ENCODE measurements at places on chromosomes 4 and X.
A peak's percentile ranks its signal among the peaks of the same experiment; 100 is the strongest.

- no peak for DNase-seq
These were observed 48.9 kb downstream of the RGS12 start for GRCh38 chr4:3341760-3342159.

DNA sequence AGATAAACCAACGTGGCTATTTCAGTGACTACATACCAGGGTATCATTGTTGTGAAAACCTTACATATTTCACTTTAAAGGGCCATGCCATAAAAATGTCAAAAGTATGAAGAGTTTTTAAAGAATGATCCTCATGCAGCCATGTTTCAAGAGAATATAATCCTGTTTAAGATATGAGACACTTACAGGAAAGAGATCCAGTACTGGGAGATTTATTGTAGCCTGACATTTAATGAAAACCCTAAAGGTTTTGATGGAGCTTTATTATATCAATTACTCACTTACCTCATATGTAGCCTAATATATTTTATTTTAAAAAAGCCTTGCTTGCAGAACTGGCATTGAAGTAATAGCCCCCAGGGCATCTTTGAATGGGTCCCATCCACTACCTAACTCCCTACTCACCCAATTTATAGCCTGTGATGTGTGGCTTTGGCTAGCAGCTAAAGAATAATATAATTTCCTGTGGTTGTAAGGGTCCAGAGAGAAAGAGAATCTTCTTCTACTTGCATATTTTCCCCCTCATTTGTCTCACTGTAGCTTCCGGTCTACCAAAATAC, 7.7 kb upstream of the GABRG1 start:
- no peak for DNase-seq

DNA sequence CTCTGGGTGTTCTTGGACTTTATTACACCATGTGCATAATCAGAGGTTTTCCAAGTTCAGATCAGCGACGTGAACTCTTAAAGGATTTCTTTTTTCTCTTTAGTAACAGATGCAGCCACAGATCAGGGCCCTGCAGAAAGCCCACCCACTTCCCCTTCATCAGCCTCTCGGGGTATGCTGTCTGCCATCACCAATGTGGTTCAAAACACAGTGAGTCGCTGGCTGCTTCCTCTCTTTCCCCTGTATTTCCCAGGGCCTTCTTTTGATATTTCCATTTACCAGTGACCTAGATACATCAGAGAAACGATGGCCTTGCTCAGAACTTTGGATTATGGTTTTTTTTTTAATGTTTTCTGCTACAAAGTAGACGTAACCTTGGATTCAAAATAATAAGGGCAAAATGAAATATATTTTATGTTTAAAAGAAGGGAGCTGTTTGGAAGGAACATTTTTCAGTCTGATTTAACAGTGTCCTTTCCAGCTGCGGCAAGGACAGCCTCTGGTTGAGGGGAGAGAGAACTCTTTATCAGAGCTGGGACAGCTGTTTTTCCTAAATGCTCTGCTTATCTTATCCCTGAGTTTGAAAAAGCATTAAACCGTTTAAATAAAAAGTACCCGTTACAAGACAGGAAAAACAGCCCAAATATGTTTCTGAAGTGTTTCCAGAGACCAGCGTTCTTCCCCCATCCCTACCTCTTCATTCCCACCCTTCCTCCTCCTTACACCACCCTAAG, 38.2 kb downstream of the FAM114A1 start:
- DNase-seq, result no peak

DNA sequence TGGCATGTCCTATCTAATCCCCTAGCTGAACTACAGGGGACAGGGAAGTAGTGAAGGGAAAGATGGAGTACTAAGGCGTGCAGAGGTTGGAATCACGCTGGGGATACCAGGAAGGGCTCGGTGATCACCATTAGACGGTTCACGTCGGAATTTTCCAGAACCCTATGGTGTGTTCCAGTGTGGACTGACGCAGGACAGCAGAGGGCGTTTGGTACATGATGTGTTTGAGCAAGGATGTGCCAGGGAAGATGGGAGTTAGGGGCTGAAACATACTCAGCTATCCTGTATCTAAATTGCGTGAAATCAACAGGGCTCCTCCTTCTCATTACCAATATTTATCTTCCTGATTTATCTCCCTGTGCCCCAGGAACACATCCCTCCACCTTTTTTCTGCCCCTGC, 33.7 kb downstream of the PRPS2 start:
- no peak for DNase-seq

DNA sequence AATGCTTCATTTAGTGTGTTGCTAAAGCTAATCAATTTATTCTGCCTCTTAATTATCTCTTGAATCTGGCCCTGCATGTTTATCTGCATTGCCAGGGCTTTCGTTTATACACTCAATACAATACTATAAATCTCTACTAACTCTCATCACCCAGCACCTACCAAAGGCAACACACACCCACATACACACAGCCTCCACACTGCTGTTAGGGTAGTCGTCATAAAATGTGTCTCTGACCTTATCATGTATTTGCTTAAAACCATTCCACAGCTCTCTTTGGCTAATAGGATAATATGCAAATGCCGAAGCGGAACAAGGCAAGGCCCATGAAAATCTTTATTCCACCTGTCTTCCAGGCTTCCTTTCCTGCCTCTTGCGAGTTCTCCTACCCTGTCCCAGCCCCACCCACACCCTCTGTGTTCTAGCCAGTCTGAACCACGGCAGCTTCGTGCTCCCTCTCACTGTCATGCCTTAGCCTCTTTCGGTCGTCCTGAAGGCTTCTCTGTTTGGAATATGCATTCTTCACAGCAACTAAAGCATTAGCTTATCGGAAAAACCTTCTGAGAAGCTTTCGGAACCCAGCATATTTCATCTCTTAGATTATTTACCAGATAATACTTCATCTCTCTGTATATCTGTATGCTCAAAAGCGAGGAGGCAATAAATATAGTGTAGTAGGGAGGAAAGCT, 333.5 kb downstream of the TENM3 start:
- no peak for DNase-seq

DNA sequence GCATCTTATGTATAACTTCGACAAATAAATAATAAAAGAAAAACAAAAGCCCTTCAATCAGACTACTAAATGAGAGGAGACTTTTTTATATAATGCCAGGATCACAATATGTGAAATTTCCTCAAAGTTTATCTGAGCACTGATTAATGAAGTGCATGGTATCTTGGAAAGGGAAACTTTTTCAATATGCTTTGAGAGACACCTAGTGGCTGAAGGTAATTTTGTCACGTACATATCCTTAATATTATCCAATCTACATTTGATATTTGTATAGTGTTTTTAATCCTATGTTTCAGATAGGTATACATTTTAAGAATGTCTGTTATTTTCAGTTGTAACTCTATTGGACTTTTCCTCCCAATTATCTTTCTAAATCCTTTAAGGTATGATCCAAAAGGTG, 146.8 kb downstream of the KLHL4 start:
- DNase-seq, result no peak

DNA sequence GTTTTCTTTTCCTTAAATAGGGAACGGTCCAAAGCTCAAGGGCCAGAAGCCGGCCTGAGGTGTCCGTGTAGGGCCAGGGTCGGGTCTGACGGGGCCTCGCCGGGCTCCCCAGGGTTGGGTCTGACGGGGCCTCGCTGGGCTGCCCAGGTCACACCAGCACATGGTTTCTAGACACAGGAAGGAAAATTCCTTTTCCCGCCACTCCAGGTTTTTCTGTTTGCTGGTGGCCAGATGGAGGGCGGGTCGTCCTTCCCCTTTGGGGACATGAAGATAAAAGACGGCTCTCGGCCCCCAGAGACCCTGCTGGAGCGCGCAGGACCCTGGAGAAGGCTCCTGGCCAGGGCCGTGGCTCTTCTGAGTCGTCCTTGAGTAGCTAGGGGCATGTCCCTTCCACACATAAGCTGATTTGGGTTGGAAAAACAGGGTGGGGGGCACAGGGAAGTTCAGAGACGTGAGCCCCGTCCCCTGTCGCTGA, 35.1 kb downstream of the PIGG start:
- no peak for DNase-seq

DNA sequence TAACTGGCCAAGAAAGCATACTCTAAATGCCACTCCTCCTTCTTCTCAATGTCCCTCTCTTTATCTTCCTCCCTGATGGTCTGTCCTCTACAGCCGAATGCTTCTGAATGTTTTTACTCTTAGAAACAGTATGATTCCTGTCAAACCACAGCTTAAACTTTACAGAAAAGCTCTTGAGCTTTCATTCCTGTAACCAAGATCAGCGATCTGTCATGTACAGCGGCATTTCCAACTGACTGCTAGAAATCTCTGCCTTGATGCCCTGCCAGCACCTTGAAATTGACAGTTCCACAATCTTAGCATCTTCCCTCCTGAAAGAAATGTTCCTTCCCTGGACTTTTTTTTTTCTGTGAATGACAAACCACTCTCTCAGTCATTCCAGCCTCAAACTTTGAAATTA, 11.5 kb upstream of the GATB start:
- no peak for DNase-seq

- DNase-seq, result no peak
These were observed 209.3 kb upstream of the MAOA start for GRCh38 chrX:43446752-43447151.

DNA sequence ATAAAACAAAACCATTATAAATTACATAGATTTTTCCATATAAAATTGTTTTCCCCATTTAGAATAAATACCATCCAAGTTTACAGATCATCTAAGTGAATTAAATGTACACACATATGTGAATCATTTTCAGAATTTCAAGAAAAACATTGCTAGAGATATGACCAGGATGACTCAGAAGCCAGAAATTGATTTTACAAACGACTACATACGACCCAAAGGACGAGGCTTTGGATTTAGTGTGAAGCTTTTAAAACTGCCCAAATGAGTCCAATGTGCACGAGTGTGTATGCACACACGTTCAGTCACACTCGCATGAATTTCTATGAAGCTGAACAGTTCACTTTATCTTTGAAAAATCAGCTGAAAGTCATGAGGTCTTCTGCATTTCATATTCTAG, 37.9 kb downstream of the MFAP3L start:
- DNase-seq, result no peak

GRCh38 chrX:130085551-130086446, 24.5 kb downstream of the ELF4 start:
- DNase-seq, result no peak

DNA sequence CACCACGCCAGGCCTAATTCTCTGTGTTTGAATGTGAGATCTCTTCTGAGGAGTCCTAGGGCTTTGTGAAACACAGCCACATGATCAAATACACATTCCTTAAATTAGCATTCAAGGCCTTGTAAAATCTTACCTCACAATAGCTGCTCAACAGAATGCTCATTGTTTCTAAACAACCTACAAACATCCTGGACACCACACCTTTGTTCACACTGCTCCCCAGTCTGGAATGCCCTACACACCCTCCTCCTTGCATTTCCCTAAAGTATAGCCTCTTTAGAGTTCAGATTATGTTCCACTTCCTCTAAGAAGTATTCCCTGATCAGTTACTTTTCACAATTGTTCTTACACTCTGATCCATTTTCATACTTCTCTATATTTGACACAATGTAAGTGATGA, 110.6 kb downstream of the AGTR2 start:
- DNase-seq, result no peak

GRCh38 chrX:69226459-69227158, 61.4 kb upstream of the PJA1 start:
- DNase-seq, result no peak

GRCh38 chr4:163804001-163804400, 309.5 kb downstream of the TMA16 start:
- no peak for DNase-seq

GRCh38 chrX:29746326-29746725, 469.0 kb upstream of the MAGEB2 start:
- DNase-seq, result no peak

- peak; percentile 39 for DNase-seq
These were observed 253.2 kb upstream of the RASGEF1B start for GRCh38 chr4:81724925-81725329.

- DNase-seq, result no peak
These were observed 53.3 kb downstream of the TEX13A start for GRCh38 chrX:105167233-105167632.

GRCh38 chrX:113522814-113523213, 682.2 kb upstream of the AMOT start:
- no peak for DNase-seq

DNA sequence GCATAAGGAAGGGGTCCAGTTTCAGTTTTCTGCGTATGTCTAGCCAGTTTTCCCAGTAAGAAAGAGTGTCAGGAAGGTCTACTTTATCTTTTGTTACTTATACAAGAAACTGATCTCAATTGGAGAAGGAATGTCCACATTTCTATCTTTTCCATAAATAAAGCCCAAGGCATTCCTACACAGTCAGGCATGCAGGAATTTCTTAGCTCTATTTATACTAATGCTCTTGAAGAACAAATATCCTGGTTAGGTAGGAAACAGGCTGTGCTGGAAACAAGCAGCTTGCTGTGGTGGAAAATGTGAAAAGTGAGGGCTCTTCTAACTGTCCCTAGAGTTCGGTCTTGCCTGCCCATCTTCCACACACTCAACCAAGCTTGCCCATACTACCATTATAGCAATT, 37.9 kb upstream of the PITX2 start:
- no peak for DNase-seq

DNA sequence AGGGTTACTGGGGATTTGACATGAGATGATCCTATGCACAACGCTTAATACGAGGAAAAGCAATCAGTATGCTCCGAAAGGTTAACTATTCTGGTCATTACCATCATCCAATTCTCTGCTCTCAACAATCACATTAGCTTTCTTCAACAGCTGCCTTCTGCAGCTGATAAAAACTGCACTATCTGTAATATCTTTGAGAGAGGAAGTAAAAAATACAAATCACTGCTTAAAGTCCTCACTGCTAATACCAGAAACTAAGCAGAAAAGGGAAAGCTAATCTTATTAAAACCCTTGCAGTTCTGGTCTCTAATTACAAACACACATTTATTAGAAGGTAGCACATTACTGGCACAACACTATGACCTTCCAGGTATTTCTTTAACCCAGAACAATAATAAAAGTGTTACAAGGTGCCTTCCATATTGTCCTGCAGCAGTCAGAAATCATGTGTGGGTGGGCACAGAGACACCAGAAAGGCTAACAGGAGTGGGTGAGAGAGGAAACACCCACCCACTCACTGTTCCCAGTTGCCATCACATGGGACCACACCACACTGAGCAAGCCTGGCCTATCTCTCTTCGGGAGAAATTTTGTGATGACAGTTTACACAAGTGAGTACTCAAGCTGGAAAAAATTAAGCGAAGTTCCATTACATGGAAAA, 71.0 kb downstream of the RELL1 start:
- no peak for DNase-seq

- no peak for DNase-seq
These were observed 71.4 kb upstream of the HPGD start for GRCh38 chr4:174593701-174594100.

DNA sequence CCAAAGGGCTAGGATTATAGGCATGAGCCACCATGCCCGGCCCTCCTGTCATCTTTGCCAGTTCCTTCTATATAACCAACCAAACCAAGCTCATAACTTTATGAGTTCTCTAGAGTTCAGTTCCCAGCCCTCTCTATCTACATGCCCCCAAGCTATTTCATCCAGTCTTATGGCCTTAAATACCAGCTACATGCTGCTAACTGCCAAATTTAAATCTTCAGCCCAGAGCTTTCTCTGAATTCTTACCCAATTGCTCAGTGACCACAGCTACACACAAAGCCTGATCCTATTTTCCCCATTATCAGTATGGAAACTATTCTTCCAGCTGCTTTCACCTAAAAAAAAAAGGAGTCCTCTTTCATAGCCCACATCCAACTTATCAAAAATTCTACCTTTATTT, 23.1 kb downstream of the TMEM184C start:
- DNase-seq, result no peak

- no peak for DNase-seq
These were observed 219.5 kb downstream of the HS6ST2 start for GRCh38 chrX:132738951-132739350.

Data from psoas muscle (tissue), 8 donors.